Activated effector memory CD4-positive, alpha-beta T cell treated with anti-CD3 and anti-CD28 coated beads, Interleukin-2, amount 50 U/mL, for 16 hours (primary cell): ENCODE measurements at places on chromosomes 12 and 14.
A peak's percentile ranks its signal among the peaks of the same experiment; 100 is the strongest.

GRCh38 chr12:132956011-132956788, at the start of gene ZNF605:
ZNF605 (minus strand) TSS chr12:132956306; CDS start chr12:132945635, 10,671 bp downstream.
- peak; percentile 94 for DNase-seq

- no peak for DNase-seq
Observed at GRCh38 chr12:115268451-115268850, 584.5 kb upstream of the TBX3 start.

GRCh38 chr14:60658211-60658690, 9.0 kb upstream of the SIX1 start:
- DNase-seq: no peak

- no peak for DNase-seq
Observed at GRCh38 chr12:58889557-58889956, 30.7 kb downstream of the LRIG3 start.

DNA sequence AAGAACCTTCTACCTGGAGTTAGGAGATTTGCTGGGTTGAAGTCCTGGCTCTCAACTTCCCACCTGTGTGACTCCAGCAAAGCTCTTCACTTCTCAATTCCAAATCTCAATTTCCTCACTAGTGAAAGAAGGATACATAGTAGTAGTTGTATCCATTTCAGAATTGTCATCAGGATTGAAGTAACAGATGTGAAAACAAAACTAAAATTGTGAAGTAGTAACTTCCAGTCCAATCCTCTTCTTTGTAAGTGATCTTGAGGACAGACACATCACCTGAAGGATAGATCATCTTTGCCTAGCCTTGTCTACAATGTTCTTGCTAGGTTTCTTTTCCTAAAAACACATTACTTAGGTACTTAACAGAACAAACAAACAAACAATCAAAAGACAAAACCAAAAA, 1.2 kb upstream of the LRRK2 start:
- no peak for DNase-seq

GRCh38 chr12:48508987-48509386, 16.4 kb upstream of the OR8S1 start:
- no peak for DNase-seq

DNA sequence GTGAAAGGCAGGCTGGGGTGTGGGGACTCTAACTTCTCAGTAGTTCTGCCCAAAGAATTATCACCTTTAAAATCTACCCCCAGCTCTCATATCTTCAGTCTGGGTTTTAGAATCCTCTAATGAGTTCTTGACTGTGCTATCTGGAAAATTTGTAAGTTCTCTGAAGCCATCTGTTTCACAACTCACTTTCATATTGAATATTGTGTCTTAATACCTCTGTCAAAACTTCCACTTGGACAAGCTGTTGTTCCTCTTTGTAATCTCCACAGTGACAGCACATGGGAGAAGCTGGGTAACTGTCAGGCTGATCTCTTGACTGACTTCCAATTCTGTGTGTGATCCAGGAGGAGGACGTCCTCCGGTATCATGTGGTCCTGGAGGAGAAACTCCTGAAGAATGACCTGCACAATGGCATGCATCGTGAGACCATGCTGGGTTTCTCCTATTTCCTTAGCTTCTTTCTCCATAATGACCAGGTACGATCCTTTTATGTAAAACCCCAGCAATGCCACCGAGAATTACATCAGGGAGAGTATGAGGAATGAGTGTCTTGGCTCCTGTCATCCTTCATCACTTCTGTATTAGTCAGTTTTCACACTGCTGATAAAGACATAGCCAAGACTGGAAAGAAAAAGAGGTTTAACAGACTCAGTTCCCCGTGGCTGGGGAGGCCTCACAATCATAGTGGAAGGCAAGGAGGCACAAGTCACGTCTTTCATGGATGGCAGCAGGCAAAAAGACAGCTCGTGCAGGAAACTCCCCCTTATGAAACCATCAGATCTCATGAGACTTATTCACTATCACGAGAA, 111.9 kb downstream of the STAB2 start:
- DNase-seq: no peak

DNA sequence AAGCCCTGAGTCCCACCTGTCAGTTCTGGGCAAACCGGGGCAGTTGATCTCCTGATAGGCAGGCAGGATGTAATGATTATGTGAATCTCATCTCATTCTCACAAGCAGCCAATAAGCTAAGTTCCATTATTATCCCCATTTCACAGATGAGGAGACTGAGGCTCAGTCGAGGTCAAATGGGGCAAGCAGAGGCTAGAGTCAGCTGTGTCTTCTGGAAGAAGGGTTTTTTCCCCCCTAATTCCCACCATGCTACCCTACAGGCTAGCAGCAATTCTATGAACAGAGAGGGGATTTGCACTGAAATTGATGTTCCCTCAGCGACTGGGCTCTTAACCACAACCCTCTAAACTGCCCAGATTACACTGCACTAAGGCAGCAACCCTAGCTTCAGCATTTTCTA, 93.8 kb upstream of the MAP1LC3B2 start:
- DNase-seq: no peak

DNA sequence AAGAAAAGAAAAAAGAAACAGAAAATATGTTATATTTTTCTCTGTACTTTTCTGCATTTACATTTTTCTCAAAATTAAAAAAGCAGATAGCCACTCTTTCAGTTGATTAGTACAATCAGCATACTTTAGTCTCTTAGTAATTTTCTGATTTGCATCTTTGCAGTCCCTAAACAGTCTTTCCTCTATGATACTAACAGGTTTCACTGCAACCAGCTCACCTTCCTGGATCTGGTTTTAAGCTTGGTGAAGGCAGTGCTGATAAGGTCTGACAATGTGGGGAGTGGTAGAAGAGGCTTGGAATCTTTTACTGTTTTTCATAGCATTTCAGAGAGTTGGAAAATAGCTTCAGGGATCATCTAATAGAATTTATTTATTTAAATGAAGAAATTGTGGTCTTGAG, 457.6 kb downstream of the ZFP36L1 start:
- DNase-seq: no peak

DNA sequence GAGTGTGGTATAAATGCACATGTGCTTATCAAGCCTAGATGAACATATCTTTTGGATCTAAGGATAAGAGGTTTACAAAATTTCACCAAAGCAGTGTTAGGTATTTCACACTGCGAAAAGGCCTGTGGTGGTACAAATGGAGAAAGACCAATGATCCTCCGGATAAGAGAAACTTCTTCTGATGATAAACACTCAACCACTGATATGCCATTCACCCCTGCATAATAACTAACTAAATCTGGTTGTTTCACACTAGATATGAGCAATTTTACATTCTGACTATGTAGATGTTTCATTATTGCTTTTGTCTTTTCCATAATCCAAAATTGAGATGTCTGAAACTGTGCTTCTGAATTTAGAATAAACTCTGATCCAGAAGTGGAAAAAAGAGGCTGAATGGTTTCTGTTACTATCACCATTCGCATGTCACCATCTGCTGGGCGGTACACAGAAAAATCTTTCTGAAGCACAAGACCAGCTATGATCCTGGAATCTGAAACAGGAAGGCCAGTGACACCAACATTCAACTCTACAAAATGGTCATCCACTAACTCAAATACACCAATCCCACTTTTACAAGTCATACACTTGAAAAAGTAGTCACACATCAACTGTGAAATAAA, 1.3 kb downstream of the BBS10 start:
- no peak for DNase-seq

GRCh38 chr12:59708064-59708463, 112.2 kb downstream of the SLC16A7 start:
- no peak for DNase-seq

DNA sequence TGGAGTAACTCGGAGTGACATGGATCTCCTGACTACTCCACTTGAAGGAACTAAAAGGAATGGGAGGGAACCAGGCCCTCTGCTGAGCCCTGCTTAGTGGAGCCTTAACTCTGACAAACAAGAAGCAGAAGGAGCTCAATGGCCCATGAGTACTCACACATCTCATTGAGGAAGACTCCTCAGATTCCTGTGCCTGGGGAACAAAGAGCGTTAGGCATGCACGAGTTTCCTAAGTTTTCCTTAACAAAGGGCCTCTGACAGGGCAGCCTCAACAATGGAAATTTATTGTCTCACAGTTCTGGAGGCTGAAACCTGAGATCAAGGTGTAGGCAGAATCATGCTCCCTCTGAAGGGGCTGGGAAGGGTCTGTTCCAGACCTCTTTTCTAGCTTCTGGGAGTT, 185.7 kb upstream of the NTF3 start:
- DNase-seq: no peak

- no peak for DNase-seq
Observed at GRCh38 chr14:69663300-69663643, 51.9 kb downstream of the SUSD6 start.

GRCh38 chr14:81172881-81173280, 47.9 kb downstream of the GTF2A1 start:
- no peak for DNase-seq

GRCh38 chr14:32078858-32079216, 1.7 kb downstream of the ARHGAP5 start:
- DNase-seq: peak; percentile 63

DNA sequence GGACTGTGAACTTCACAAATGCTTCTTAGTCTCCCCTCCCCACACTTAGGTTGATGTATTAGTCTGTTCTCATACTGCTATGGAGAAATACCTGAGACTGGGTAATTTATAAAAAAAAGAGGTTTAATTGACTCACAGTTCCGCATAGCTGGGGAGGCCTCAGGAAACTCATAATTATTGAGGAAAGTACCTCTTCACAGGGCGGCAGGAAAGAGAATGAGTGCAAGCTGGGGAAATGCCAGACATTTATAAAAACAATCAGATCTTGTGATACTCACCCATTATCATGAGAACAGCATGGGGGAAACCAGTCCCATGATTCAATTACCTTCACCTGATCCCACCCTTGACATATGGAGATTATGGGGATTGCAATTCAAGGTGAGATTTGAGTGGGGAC, 178.8 kb downstream of the SLC38A4 start:
- no peak for DNase-seq

DNA sequence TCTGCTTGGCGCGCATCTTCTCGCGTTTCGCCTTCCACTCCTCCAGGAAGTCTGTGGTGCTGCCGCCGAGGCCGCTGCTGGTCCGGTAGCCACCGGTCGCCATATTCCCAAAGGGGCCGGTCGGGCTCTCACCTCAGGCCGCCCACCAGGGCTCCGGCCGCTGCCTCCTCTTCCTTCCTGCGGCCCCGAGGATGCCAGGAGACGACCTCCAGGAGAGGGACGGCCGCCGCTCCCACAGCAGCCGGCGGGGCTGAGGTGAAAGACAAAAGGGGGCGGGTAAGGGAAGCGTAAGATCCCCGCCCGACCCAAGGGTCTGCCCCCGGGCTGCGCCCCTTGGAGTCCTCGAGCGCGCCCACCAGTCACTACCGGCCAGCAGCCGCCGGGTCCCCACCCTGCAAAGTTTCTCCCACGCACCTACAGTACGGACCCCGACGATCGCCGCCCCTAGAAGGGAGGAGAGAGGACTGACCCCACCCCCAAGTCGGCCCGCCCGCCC, 574 bp downstream of the PAWR start:
- no peak for DNase-seq

DNA sequence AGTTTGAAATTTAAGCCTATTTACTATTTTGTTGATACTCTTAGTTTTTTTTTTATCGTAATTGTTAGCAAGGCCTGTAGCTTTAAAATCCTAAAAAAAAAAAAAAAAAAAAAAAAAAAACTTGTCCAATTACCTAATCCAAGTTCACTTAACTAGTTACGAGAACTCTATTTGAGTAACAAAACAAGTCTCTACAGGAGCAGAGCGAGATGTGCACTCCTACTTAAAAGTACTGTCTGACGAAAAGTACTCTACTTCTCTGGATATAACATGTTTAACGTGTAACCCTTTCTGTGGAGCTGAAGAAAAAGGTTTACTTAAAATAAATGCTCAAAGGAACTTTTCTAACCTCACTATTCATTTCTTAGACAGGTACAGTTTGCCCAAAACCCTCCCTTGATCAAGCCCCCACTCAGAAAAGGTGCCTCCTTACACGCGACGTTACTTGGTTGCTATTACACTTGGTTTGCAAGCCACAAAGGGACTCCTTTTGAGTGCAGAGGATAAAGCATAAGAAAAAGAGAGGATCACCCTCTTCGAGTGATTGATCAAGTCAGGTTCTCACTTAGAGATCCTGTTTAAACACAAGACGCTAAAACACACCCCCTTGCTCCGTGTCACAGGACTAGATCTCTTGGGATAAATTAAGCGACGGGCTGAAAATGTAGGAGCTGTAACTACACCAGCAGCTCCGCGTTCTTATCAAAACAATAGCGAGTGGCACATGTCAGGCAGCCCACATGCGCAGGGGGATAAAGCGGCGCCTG, 2.2 kb downstream of the BAZ1A start:
- DNase-seq: no peak

- DNase-seq: no peak
Observed at GRCh38 chr12:94255006-94255405, 106.6 kb downstream of the PLXNC1 start.

GRCh38 chr12:97630875-97631274, 168.3 kb downstream of the RMST start:
- no peak for DNase-seq

DNA sequence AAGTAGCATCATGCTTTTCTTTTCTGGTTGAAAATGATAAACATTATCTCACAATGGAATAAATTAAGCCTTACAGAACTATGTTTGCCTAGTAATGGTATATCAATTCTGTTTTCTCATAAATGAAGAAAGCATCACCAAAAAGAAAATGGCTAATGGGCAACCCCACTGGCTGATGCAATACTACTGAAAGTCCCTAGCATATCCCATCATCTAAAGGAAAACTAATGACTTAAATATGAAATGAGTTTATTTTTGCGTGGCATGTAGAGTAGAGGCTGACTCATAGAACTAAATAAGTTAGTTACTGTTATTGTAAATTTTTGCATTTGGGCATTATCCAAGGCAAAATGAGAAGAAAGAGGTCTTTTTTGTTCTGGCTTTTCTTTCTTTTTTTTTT, 1156.3 kb upstream of the SEL1L start:
- no peak for DNase-seq

DNA sequence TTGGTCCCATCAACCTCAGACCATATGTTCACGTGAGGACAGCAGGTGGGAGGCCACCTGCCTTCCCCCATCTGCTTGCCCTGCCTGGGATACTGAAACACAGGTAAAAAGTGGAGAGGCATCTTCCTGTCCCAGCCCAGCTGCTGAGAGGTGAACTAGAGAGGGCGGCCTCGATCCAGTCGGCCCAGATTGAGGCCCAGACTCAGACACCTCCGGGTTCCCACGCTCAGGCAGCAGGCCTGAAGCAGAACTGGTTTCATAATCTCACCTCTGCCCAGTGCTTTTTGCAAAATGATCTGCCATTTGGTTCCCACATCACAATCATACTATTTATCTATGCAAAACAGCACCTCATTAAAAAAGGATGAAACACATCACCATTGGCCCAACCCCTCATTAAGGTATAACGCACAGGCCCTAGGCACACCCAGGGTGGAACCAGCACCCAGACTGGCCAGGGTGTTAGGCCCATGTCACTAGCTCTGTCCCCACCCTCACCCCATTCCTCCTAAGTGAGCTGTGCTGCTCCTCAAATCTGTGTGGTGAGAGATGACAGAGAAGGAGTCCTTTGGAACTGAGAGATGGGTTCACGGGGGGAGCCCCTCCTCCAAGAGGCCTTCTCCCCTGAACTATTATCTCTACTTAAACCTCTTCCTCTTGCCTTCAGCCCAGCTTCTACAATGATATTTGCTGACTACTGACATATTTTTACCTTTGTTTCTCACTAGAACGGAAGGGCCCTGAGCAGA, 81.1 kb downstream of the ZFP36L1 start:
- peak; percentile 72 for DNase-seq
